ENCODE measurements at places on chromosomes 4 and X.

- DNase-seq: no peak
Measured at GRCh38 chr4:8010618-8011017, 71.0 kb upstream of the AFAP1 start.

- DNase-seq: no peak
Measured at GRCh38 chr4:118158763-118159375, 124.6 kb downstream of the NDST3 start.

GRCh38 chr4:168805341-168805740, 204.7 kb downstream of the CBR4 start:
- no peak for DNase-seq

DNA sequence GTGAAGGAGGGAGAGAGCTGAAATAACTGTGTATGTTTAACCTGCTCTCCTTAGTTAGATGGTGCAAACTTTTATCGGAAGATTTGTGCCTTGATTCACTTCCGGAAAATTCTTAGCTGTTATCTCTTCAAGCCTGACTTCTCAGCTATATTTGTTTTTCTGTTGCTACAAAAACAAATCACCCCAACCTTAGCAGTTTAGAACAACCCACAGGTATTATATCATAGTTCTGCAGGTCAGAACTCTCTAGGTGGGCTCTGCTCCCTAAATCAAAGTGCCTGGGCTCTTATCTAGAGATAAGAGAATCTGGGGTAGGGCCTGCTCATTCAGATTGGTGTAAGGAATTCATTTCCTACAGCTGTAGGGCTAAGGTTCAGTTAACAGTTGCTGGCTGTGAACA, 15.1 kb upstream of the CEP135 start:
- DNase-seq: no peak

- DNase-seq: no peak
Measured at GRCh38 chr4:3599951-3600350, 67.7 kb upstream of the LRPAP1 start.

- no peak for DNase-seq
Measured at GRCh38 chrX:13845721-13846378, 29.0 kb upstream of the GPM6B start.
